Activated CD4-positive, alpha-beta T cell treated with anti-CD3 and anti-CD28 coated beads for 36 hours (primary cell): ENCODE measurements at places on chromosomes 5 and 9.

DNA sequence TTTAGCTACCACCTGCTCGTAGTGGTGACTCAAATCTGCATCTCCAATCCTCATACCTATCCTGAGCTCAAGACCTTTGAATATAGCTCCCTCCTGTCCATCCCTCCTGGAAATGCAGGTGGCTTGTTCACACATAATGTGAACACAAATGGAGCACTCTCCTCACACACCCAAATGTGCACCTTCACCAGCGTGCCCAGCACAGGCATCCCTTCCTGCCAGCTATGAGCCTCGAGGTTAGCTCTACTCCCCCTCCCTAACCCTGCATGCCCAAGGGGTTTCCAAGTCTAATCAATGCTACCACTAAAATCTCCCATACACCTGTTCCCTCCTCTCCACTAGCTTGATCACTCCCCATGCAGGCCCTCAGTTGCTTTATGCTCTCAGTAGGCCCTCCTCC lies 2.2 kb upstream of the TGFBI start:
- no peak for DNase-seq

DNA sequence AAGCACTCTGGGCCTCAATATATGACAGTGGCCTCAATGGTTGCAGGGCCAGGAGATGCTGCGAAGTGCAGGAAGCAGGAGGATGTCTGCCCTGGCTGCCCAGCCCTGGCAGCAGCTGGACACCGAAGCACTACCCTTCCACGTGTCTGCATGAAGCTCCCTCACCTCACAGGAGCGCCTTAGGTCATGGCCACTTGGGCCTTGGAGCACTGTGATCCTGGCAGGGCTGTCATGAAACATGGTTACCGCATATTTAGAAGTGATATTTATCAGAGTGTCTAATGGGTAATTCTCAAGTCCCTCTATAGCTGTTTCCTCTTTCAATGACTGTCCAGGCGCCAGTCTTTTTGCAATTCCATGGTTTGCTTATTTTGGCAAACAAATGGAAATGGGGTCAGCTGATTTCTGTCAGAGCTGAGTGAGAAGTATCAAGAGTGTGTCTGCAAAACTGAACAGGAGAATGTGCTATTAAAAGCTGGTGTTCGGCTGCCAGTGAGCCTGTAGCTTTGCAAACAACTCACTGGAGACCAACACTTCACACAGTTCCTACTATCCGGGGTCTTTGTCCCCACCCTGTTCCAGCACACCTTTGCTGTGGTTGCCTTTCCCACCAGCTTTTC lies 285.9 kb downstream of the KIF4B start:
- DNase-seq: no peak

DNA sequence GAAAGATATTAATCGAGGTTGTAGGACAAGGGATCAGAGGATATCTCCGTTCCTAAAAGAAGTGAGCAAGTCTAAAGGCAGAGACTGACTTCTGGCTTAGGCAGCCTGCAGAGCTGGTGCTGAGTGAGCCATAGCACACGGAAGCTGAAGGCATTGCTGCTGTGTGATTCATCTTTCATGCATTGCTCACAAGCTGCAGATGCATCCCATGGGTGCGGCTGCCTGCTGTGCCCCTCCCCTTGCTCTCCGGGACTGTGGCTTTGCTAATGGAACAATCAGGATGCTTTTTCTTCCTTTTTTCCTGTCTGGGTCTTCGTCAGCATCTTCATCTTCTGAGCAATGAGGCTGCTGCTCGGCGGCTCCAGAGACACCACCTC lies 341.4 kb downstream of the DIRAS2 start:
- DNase-seq: no peak

GRCh38 chr5:43485406-43485805 lies 1.7 kb upstream of the TMEM267 start:
- DNase-seq: peak; percentile 30

- no peak for DNase-seq
Observed at GRCh38 chr9:127133739-127134167, 11.3 kb upstream of the ANGPTL2 start.

GRCh38 chr5:177445917-177446199 lies 756 bp upstream of the PRR7 start:
- no peak for DNase-seq

DNA sequence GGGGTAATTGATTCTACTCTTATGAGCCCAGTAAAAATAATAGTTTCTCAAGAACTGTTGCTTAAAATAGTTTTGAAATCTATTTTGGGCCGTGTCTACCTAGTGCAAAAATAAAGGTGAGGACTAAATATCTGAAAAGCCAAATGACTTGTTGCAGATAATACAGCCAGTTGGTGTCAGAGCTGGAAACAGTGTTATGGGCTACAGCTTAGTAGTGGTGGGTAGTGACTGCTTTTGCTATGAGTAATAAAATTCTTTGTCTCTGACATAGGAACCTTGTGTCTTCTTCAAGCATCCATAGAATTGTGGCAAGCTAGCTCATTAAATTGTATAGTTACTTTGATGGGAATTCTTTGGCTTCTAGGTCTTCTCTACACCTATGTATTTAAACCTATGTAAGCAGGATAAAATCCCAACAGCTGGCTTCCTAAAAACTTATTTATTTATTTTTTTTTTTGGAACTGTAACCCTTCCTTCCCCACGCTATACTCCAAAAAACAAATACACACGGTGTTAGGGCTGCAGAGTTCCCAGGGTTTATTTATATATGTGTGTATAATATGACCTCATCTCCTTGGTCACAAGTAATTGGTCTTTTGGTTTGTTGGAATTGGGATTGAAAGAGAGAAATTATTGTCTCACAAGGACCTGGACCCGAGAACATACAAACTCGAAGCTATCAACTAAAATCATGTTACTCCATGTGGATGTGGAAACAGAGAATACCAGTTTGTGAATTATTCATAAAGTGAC lies 138.0 kb downstream of the NUDT12 start:
- no peak for DNase-seq

- DNase-seq: no peak
Observed at GRCh38 chr5:109329333-109330237, 80.2 kb downstream of the PJA2 start.

DNA sequence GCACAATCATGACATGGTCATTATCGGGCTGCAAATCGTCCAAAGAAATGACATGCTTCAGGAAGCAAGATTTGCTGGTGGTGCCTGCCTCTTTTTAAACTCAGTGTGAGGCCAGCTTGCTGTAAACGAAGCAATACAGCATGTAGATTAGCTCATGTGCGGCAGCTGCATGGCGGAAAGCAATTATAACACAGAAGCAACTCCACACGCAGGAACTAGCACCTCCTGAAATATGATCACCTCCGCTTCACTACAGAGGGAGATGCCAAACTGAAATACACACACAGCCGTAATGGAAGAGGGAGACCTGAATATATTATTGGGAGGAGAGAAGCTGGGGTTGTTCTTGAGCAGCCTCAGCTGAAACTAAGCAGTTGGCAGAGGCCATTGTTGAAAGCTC lies 312.5 kb downstream of the PSAT1 start:
- no peak for DNase-seq

- no peak for DNase-seq
Observed at GRCh38 chr9:17905781-17906175, 326.9 kb downstream of the SH3GL2 start.

DNA sequence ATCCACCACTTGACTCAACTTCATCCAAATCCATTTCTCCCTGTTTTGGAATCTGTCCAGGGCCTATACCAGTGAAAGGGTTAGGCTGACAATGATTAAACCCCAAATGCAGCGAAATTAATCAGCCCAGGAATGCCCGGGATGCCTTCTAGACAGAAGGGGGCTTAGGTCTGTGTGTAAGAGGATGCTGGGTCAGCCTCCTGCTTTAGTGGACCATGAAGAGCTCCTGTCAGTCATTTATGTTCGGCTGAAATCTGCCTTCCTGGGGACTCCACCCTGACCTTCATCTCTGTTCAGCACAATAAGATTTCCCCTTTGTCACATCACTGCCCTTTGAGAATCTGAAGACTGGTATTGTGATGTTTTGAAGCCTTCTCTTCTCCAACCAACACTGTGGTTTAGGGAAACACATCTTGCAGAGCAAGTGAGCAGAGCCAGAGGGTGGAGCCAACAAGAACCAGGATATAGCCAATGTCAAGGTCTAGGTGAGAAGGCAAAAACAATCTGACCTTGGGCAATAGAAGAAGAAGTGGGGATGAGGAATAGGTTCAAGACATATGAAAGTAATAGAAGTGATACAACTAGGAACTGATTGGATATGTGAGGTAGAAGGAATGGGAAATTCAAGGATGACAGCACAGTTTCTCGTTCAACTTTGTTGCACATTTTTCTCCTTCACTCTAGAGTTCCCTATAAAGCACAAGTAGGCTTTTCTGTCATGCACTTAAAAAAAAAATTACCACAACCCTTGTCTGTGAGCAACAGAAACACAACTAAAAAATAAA lies 234.4 kb downstream of the ARHGAP26 start:
- no peak for DNase-seq

- DNase-seq: no peak
Observed at GRCh38 chr5:178093134-178093533, 20.2 kb upstream of the N4BP3 start.

DNA sequence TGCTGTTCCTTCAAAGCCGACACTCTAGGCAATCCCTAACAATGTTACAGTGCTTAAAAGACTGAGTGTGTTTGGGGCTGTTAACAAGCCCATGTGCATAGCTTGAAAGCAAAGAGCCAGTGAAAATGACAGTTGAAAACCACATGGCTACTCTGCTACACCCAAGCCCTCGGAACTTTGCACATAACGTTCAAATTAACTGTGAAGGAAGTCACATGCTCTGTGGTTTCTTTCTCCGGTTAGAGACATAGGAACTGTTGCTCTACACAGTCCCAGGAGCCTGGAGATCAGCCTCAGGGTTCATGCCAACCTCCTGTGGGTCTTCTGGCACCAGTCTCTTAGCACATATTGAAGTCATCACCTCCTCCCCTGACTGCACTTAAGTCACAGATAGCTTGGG lies 51.1 kb downstream of the C9orf152 start:
- DNase-seq: peak; percentile 27

DNA sequence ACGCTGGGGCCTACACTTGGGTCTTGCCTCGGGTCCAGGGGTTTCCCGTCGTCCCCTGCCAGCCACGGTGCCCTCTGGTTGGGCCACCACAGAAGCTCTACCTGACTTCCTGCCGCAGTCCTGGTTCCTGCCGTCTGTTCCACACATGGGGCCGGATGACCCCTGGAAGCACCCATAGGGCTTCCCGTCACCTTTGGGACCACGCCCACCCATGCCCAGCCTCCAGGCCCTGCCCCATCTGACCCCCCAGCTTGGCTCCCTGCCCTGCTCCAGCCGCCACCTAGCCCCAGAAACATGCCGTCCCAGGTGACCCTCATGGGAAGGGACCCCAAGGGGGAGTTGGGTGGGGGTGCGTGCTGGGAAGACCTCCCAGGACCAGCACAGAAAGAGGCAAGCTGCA lies 13.7 kb downstream of the MRPL36 start:
- no peak for DNase-seq

DNA sequence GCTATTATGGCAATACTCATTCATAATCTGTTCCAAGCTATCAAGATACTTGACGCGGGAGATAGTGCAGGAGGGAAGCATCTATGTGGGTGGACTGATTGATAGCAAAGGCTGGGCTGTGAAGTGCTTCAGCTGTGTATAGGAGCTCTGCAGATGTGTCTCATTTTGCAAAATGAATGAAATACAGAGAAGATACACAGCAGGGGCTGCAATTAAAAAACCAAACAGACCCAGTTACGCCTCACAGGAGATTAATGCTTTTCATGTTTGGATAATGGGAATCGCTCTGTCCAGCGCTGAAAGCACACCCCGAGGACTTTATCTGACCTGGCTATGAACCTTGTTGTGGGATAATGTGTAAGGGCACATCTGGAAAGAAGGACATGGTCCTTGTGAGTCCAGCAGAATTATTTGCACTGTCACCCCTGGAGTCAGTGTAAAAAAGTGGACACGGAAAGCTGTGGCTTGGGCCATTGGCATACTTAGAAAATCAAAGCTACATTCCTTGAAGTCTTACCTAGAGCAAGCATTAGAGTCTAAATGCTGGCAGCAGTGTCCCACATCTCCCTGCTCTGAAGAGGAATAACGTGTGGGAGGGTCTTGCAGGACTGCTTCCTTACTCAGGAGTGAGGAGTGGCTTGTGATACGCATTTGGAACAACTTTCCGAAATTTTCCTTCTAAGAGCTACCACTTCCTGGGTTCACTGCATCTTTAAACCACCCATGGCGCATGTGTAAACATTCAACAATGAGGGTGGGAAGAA lies 2.6 kb downstream of the SH3RF2 start:
- DNase-seq: no peak

DNA sequence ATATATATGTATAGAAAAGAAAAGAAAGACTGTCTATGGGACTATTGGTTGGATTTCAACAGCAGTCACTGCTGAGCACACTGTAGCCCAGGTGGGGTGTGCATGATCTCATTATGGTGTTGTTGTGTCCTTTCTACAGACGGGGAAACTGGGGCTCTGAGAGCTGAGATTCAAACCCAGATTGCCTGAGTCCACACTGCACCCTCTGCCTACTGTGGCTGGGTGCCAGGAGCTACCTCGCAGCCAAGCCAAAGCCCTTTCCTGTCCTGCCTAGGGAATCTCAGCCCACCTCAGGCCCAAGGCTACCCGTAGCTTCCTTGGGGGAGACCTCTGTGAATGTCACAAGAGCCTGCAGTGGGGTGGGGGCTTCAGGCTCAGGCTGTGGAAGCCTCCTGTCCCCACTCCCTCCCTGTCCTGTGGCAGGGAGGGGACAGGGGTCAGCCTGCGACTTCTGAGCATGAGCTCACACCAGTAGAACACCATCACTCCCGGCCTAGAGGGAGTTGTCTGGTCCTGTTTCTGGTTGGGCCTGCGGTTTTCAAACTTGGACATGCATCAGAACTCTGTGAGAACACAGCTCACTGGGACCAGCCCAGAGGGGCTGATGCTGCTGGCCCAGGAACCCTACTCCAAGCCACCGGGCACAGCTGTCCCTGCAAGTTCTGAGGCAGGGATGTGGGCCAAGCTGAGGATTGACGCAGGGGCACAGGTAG lies 7.9 kb upstream of the NINJ1 start:
- no peak for DNase-seq

DNA sequence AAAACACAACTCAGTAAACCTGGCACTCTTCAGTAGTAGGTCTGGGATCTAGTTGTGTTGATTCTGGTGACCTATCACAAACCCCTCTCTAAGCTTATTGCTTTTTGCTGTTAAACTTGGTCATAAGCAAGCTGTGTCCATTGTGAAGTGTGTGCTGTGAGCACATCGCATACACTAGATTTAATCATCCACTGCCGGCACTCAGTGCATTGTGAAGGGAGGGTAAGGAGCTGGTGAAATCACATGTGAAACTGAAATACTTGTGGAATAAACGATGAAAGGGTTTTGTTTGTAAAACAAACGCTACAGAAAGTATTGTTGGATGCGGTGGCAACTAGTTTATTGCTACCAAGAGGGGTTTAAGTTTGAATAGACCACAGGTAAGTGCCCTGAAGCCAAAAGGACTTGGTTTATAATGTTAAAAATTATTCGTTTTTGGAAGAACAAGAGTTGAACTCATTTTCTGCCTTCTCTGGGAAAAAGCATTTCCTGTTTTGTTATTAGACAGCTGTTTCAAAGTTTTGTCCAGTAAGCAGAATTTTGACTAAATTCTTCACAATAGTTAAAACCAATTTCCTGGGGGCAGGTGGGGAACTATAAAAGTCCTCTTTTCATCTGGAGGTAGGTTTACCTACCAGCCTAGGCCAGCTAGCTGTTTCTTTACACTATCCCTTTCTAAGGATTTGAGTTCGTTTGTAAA lies 24.6 kb downstream of the TJP2 start:
- no peak for DNase-seq
